ENCODE measurements at places on chromosomes 11 and 22.
A peak's percentile ranks its signal among the peaks of the same experiment; 100 is the strongest.

DNA sequence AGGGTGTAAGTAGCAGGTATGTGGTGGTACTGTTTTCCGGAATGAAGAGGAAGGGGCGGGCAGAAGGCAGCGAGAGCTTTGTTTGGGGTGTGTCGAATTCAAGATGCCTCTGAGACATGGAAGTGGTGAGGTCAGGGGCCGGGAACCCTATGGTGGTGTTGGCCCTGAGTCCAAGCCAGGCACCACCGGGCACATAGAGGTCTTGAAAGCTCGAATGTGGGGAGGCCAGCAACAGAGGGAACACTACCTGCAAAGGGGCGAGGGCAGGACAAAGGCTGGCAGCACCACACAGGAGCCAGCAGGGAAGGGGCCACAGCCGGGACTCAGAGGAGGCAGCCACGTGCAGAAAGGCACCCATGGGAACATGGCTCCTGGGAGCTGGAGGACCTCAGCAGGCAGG, 57.8 kb downstream of the CDKN1C start:
- DNase-seq = no peak

DNA sequence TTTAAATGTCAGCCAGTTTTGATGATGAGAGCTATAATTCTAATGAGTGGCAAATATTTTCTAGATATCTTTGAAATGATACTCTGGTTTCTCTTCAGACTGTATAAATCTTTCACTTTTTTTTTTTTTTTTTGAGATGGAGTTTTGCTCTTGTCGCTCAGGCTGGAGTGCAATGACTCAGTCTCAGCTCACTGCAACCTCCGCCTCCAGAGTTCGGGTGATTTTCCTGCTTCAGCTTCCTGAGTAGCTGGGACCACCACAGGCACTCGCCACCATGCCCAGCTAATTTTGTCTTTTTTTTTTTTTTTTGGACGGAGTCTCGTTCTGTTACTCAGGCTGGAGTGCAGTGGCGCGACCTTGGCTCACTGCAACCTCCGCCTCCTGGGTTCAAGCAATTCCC, 113.6 kb downstream of the TEAD1 start:
- peak; percentile 60 for DNase-seq

- no peak for DNase-seq
Measured at GRCh38 chr22:41469218-41469851, 418 bp downstream of the ACO2 start.

- DNase-seq = no peak
Measured at GRCh38 chr11:14360976-14361375, 2.0 kb upstream of the RRAS2 start.

DNA sequence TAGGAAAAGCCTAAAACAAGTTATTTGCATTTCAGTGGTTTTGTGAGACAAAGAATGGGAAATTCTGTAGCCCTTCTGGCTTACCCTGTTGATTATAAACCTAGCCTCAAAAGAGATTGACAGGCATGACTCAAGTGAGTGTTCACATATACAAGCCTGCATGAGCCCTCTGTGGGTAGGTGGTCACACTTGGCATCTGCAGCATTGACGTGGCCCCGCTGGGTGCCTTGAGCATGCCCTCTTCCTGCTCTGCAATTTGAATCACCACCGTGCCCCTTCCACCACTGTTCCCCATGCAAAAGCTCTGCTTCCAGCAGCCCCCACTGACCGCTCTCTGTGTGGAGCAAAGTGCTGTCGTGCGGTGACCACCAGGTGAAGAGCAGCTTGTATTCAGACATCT, 21.0 kb upstream of the ADSL start:
- DNase-seq = no peak

- DNase-seq = no peak
Measured at GRCh38 chr22:49659281-49659923, 168.3 kb downstream of the BRD1 start.

DNA sequence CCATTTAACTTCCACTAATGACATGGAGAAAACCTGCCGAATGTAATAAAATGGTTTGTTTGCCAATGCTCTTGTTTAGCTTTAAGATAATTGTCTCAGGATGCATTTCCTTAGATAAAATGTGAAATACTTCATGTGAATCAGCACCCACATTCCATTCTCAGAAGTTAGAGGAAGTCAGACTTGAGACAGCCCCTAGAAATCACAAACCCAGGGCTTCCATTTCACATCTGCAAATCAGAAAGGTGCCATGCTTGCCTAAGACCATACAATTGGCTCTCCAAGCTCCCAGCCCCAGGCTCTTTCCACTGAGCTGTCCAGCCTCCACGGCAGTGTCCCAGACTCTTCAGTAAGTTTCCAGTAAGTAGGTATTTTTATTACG, 35.6 kb upstream of the ADORA2A start:
- peak; percentile 82 for DNase-seq

DNA sequence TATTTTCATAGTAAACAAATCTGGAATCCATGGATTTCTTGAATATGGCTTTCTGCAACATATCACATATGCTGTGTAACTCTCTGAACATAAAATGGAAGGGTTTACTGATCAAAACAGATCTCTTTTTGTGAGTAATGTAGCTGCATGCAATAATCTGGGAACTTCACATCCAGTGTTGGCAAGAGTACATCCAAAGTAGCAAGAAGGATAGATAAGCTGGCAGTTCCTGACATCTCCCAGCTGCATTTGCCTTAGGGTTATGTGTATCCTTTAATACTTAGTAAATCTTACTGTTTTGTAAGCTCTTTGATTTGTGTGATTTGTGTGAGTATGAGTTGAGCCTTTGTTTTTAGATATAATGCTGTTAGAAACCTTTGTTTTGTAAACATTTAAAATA, 280.4 kb upstream of the CNTN5 start:
- no peak for DNase-seq

GRCh38 chr22:21943571-21944448, 8.8 kb downstream of the PPM1F start:
- no peak for DNase-seq

- DNase-seq = no peak
Measured at GRCh38 chr11:60847281-60847680, 5.4 kb downstream of the CCDC86 start.

GRCh38 chr22:19836512-19836911, 18.2 kb downstream of the GNB1L start:
- no peak for DNase-seq

All from AG10803 (cell line).